ENCODE measurements at places on chromosomes 13 and 19.

DNA sequence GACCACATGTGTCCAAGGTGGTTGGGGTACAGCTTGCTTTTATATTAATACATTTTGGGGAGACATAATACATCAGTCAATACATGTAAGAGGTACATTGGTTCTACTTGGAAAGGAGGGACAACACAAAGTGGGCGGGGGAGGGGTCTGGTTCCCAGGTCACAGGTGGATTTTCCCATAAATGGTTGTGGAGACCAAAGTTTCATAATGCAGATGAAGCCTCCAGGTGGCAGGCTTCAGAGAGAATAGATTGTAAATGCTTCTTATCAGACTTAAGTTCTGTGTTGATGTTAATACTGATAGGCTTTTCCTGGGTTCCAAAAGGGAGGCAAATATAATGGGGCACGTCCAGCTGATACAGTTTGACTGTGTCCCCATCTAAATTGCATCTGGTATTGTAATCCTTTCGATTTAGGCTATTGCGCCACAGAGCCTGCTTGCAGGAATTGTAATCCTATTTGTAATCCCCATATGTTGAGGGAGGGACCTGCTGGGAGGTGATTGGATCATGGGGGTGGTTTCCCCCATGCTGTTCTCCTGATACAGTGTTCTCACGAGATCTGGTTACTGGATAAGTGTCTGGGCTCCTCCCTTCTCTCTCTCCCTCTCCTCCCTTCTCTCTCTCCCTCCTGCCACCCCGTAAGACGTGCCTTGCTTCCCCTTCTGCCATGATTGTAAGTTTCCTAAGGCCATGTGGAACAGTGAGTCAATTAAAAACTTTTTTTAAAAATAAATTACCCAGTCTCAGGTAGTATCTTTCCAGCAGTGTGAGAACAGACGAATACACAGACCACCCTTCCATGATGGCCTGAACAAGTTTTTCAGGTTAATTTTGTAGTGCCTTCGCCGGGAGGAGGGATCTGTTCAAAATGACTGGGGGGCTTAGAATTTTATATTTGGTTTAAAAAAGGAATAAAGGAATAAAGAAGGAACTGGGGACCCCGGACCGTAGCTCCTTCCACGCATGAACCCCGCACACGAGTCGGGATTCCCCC is 44.9 kb downstream of the ZNF823 start:
- DNase-seq = no peak

GRCh38 chr13:113771709-113772331 is 12.8 kb downstream of the TMEM255B start:
- no peak for DNase-seq

DNA sequence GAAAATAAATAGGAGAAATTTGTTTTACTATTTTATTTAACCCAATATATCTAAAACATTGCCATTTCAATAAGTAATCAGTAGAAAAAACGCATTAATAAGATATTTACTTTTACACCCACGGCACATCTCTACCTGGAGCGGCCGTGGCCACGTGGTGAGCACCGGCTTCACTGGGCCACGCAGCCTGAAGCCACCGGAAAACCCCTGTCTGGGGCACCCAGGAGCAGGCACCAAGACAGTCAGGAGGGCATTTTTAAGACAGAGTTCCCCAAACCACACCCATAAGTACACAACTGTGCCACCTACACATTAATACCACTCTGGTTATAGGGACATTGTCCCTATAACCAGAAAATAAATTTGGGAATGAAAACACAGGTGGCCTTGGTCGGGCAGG is 80.9 kb downstream of the SPACA7 start:
- DNase-seq = no peak

DNA sequence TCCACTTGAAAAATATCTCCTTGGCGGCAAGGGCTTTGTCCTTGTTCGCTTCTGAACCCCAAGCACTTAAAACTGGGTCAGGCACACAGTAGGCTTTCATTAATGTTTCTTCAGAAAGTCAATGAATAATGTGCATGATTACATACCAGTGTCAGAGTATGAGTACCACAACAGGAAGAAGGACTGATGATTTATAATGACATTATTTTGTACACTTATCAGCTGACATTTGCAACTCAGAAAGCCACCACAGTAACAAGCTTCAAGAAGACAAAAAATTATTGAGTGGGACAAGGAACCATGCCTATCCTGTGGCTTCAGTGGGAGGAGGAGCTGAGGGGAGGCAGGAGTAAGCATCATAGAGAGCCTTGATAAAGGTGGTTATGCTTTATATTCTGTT is 10.0 kb downstream of the POLR1D start:
- DNase-seq = no peak

DNA sequence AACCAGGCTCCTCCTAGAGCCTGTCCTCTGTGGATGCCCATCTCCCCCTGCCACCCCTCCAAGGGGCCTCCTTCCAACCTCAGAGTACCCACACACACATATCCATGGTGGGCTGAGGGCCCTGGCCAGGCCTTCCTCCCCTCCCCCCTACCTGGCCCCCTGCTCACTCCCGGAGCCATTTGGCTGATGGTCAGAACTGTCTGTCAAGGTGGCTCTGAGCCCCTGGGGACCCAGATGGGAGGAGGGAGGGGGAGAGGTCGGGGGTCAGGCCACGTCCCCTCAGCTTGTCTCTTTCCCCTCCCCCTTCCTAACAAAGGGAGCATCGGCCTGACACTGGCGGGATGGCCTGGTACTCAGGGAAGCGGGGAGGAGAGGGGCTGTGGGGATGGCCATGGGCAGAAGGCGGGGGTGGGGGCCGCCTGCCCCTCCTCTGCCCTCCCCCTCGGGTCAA is 18.7 kb upstream of the POU2F2 start:
- no peak for DNase-seq

Measured in NCI-H187 (cell line).